ENCODE measurements at places on chromosomes 7 and 10.

GRCh38 chr10:6607778-6608177 is 27.7 kb upstream of the PRKCQ start:
- DNase-seq: no peak

DNA sequence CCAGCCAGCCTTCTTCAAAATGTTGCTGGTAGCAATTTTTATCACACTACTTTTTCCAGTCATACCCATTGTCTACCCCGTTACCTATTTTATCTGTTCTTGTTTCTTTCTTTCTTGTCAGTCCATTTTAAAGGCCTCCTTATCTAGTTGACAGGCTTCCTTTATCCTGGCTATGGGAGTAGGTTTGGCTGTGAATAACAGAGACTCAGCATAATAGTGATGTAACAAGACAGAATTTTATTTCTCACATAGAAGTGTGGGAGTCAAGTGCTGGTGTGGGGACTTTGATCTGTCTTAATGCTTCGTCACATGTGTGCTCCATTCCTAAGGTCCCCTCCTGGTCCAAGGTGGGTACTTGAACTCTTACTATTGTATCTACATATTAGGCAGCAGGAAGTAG is 283.6 kb downstream of the EXOC4 start:
- no peak for DNase-seq

DNA sequence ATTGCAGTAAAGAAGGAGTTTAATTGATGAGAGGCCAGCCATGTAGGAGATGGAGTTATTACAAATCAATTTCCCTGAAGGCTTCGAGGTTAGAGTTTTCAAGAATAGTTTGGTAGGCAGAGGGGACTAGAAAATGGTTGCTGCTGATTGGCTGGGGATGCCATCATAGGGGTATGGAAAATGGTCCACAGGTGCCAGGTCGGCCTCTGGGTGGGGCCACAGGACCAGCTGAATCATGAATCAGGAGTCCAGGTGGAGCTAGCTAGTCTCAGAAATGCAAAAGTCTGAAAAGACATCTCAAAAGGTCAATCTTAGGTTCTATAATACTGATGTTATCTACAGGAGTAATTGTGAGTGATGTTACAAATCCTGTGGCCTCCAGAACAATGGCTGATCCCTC is 714.0 kb upstream of the GHITM start:
- no peak for DNase-seq

- DNase-seq: no peak
These were observed 21.4 kb downstream of the KCP start for GRCh38 chr7:128889121-128889520.

DNA sequence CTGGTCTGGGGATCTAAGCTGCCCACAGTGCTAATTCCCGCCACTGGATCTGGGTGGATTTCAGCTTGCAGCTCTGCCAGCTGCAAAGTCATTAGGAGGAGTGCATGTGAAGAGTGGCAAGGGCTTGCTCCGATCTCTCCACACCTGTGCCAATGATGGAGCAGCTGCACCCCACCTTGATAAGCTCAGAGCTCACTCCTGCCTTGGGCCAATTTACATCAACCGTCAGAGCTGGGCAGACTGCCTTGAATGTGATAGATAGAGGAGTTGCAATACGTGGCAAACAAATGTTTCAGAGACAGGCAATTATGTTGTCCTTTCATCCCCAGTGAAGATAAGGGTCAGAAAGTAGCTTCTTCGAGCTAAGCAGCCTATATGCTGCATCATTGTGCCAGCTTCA is 379.9 kb downstream of the SH2D4B start:
- DNase-seq: no peak

DNA sequence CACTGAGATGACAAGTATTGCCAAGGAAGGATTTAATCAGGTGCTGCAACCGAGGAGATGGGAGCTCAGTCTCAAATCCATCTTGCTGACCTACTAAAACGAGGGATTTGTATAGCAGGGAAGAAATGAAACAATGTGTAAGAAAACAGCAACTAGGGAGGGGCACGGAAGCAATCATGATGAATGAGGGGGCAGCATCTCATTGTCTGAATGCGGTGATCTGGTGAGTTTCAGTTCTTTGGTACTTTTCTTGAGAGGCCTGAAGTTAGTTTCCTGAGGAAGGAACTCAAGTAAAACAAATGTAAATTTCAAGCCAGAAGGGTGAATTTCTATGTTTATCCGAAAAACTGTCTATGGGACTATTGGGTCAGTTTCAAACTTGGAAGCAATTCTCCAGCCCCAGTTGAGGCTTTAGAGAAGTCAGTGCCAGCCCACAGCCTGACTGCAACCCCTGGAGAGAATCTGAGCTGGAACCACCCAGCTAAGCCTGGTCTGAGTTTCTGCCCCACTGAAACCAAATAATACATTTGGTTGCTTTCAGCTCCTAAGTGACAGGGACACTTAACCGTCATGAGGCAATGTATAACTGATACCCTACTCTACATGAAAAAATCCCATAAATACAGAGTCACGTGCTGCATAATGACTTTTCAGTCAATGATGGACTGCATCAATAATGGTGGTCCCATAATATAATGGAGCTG is 45.8 kb upstream of the TNS3 start:
- DNase-seq: no peak

DNA sequence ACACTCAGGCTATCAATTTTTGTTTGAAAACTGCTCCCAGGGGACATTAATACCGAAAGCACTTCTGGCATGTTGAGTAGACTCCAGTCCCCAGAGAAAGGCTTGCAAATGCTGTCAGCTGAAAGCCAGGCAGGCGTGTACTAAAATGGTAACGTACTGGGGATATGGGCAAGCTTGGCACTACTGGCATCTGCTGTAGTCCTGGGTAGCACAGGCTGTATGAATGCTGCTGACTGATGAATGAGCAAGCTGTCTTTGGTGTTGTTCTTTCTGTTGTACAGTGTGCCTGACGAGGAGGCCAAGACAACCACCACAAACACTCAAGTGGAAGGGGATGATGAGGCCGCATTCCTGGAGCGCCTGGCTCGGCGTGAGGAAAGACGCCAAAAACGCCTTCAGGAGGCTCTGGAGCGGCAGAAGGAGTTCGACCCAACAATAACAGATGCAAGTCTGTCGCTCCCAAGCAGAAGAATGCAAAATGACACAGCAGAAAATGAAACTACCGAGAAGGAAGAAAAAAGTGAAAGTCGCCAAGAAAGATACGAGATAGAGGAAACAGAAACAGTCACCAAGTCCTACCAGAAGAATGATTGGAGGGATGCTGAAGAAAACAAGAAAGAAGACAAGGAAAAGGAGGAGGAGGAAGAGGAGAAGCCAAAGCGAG is 53.5 kb upstream of the AGBL3 start:
- DNase-seq: no peak

DNA sequence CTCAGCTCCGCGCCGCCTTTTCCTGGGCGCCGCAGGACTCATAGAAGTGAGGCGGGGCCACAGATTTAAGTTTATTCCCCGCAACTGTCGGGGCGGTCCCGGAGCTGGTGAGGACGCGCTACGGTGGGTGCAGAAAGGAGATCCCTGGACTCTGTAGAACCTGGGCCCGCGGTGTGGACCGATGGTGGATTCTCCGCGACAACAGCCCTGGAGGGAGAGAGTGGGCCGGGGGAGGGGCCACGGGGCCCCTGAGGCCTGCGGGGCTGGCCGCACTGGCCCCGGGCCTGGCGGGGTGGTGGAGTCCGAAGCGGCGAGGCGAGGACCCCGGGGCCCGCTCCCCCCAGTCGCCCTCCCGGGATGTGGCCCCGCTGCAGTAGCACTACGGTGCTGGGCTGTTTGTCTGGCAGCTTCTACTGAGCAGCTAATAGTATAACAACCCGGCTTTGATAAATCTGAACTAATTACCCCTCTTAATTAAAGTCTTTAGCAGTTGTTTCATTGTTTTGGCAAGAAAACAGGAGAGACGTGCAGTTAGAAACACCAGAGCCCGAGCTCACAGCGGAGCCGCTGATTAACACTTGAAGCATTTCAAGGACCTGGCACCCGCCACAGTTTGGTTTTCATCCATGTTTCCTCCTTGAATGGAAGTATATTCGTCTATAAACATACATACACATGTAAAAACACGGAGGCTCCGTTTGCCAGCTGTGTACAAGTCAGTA is 4.2 kb downstream of the FEZF1 start:
- no peak for DNase-seq
